ENCODE measurements at places on chromosomes 6 and 20.

GRCh38 chr6:105692613-105693215 lies 289.8 kb upstream of the PREP start:
- DNase-seq, result no peak

- DNase-seq, result no peak
These were observed 143.8 kb downstream of the ERMARD start for GRCh38 chr6:169895000-169895759.

DNA sequence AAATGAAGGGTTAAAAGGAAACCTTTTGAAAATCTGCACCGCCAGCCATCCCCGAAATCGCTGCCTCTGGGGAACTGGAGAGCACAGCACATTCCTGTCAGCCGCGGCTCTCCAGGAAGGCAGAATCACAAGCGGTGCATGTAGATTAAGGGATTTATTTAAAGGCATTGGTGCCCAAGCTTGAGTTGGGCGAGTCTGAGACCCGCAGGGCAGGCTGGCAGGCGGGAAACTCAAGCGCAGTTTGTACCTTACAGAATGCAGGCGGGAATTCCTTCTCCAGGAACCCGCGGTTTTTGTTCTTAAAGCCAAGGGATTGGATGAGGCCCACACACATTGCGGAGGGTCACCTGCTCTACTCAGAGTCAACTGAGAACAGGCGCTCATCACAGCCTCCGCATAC lies 10.8 kb downstream of the GPR31 start:
- DNase-seq, result no peak

- DNase-seq, result no peak
These were observed 1.7 kb upstream of the KIF25 start for GRCh38 chr6:167995731-167996151.

DNA sequence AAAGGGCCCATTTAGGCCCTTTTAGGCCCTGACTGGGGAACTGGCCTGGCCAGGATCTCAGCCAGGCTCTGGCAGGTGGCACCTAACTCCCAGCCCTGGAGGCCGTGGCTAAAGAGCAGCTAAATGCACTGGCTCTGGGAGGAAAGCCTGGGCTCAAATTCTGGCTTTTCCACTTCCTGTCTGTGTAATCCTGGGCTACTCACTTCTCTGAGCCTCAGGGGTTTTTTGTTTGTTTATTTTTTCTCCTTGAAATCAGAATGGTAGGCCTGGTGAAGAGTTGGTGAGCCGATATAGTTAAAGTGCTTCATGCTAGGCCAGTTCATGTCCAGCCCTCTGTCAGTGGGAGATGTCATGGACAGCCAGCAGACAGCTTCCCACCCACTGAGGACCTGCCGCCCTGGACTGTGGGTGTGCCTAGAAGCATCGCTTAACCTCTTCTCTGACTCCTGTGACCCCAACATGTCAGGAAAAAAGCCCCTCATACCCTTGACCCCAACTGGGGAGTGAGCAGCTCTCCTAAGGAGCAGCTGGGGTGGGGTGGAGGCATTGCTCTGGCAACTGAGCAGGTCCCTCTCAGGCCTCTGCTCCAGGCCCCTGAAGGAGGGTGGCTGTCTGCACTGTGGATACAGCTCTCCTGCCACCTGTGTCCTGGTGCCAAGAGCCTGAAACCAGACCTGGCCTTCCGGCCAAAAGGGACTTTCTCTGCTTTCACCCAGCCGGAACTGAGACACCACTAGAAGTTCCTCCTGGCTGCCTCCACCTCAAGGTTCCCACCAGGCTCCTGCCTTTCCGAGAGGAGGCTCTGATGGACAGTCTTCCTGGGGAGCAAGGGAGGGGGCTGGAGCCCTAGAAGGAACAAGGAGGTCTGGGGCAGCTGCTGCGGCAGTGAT lies 57.2 kb upstream of the MYL9 start:
- no peak for DNase-seq

GRCh38 chr6:72824833-72825232 lies 203.0 kb downstream of the KCNQ5 start:
- no peak for DNase-seq

DNA sequence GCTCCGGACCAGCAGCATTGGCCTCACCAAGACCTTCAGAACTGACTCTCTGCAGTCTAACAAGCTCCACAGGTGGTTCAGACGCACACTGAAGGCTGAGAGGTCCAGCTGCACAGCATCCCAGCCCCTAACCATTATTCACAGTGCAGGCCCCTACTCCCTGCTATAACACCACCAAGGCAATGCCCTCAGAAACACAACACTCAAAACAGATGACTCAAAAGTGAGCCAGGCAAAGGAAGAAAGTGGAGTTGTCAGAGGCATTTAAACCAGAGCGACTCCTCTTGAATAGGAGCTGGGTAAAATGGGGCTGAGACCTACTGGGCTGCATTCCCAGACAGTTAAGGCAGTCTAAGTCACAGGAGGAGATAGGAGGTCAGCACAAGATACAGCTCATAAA lies 20.5 kb upstream of the MC3R start:
- DNase-seq, result no peak

GRCh38 chr20:58941471-58941870 lies 39.6 kb upstream of the NELFCD start:
- no peak for DNase-seq

DNA sequence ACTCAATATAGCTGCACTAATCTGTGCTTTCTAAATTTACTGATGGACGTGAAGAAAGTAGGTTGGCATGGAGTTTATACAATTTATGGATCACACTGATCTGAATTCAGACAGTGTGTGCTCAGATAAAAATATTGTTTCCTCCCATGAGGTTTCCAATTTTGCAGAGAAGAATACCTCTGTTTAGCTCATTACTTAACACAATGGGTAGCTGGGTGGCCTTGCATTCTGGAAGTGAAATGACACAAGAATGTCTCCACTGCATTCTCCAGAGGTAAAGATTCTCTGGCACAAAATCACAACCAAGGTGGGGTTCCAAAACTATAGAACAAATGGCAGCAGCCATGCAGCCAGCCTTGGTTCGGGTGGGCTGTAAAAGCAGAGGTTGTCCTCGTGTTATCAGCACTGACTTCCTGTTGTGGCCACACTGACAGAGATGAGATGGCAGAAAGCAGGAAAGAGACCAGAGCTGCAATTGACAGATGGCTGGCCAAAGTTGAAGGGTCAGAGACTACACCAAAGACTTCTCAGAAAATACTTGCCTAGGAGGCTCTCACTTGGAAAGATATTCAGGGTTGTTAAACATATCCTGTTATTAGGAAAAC lies 50.2 kb downstream of the HDAC2 start:
- no peak for DNase-seq

DNA sequence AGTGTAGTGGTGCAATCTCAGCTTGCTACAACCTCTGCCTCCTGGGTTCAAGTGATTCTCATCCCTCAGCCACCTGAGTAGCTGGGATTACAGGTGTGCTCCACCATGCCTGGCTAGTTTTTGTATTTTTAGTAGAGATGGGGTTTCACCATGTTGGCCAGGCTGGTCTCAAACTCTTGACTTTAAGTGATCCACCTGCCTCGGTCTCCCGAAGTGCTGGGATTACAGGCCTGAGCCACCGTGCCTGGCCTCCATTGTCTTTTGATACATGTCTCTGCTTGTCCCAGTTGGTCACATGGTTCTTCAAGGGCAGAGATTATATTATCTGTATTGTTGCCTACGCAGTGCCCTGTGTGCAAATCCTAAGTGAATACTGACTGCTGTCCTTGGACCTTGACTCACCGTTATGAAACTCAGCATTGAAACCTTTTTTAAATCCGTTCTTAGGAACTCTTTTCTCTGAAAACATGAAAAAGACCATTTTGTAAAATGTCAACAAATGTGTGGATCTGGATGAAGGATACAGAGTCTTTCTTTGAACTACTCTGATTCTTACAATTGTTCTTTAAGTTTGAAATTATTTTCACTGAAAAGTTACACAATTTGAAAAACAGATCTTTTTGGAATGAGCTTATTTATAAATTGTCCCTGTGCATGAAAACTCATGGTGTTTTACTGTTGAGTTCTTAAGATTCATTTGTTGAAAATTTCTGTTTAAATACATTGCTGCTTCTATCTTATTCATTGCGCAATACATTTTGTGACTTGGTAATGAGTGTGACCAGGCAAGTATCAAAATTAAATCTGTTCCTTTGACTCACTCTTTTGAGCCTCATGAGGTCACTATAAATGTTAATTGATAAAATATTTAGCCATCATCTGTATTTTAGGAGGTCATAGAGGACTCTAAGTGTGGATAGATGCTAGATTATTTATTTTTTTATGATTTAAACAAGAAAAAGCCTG lies 293.5 kb downstream of the UTRN start:
- DNase-seq, result no peak

DNA sequence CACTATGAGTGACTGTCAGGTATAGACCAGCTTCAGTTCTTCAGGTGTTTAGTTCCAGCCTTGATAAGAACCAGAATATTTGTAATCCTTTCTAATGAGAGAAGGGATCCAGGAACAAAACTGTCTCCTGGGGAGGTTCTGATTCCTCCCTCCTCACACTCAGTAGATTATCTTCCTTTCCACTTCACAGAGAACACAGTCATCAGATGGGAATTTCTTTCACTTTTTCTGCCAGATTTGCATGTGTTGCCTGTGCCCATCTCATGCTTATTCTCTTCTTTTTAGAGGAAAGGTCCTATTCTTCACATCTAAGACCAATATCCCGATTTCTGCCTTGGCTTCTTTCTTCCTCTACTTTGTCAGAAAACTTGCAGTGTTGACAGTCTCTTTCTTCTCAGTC lies 50.8 kb downstream of the CD109 start:
- no peak for DNase-seq

GRCh38 chr20:19785173-19785982 lies 27.3 kb downstream of the RIN2 start:
- no peak for DNase-seq

- no peak for DNase-seq
These were observed 10.1 kb upstream of the RTF2 start for GRCh38 chr20:56458206-56458821.

DNA sequence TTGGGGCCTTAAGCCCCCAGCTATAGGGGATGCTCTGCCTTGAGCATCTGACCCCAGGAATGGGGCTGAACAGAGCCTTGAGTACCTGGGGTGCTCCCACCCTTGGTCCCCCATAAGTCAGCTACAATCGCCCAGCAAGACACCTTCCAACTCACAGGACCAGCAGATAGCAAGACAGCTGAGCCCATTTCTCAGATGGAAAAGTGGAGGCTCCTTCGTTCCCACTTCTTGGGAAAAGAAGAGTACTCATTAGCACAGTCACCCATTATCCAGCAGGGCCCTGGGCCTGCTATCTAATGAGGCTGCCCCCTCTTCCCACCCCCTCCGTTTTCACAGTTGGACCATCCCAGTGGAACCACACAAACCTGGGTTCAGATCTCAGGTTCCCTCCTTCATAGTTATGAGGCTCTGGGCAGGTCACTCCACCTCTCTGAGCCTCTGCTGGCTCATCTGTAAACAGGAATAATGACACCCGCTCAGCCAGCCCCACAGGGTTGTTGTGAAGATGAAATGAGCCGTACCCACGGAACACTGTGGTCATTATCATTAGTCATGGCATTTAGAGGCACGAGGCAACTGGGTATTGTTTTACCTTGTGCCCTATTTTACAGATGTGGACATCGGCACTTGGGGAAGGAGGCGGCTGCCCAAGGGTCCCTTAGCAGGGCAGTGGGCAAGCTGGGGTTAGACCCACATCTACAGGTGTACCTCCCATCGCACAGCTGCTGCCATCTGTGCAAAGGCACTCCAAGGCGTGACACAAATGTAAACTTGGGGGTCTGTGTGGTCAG lies 4.5 kb downstream of the LPIN3 start:
- DNase-seq, result no peak

GRCh38 chr20:745683-746301 lies 22.5 kb downstream of the SLC52A3 start:
- DNase-seq, result no peak

GRCh38 chr6:119230160-119230559 lies 119.4 kb downstream of the MAN1A1 start:
- no peak for DNase-seq

- no peak for DNase-seq
These were observed 22.4 kb downstream of the PCMT1 start for GRCh38 chr6:149771925-149772324.

- no peak for DNase-seq
These were observed 56.5 kb downstream of the TCP11 start for GRCh38 chr6:35084511-35085203.

- no peak for DNase-seq
These were observed 12.7 kb upstream of the FAM83C start for GRCh38 chr20:35304956-35305355.

- no peak for DNase-seq
These were observed 26.8 kb downstream of the KCNB1 start for GRCh38 chr20:49455691-49456090.

DNA sequence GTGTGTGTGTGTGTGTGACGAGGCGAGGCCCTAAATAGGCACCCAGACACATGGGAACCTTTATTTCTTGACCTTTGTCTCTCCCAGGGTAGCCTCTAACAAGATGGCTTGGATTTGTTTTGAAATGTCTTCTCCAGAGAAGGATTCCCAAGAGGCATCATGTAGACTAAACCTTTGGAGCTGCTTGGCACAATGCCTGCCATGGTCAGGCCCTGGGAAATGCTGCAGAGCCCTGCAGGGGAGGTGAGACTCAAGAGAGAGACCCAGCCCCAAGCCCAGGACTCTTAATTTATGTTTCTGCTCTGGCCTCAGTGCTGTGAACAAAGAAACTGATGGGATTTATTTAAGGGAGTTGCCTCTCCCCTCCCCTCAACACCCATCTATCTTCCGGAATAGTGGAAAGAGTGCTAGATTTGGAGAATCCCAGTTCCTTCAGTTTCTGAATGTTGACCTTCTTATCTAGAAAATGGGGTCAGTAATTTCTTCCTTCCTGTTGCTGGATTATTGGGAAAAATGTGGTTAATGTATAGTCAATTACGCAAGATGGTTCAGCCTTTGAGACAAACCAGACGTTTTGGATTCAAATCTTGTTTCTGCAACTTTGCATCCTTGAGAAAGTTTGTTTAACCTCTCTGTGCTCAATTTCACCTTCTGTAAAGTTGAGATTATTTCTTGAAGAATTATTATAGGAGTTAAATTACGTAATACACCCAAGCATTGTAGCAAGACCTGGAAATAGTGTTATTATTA lies 434.8 kb downstream of the MAFB start:
- DNase-seq, result no peak

- no peak for DNase-seq
These were observed 64.2 kb downstream of the YTHDF1 start for GRCh38 chr20:63151554-63152321.

DNA sequence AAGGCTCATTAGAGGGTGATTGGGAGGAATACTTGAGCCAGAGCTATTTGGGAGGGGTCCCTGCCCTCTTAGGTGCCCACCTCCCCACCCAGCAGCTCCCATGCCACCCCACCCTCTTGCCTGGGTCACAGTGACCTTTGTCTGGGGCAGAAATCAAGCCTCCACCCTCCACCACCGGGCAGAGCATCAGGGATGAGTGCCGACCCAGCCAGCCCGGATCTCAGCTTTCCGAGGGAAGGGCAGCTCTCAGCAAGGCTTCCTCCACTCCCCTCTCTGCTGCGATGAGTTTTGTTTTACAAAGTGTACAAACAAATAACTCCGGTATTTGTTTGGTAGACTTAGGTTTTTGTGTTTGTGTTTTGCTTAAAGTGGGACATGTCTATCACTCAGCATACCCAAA lies 136.7 kb upstream of the CST7 start:
- no peak for DNase-seq

GRCh38 chr20:3652221-3652620 lies 11.0 kb downstream of the GFRA4 start:
- DNase-seq, result no peak

Measured in NCI-H446 (cell line).